NCI-H187 (cell line): ENCODE measurements at places on chromosomes 5 and 9.

- no peak for DNase-seq
Measured at GRCh38 chr5:96936431-96937320, 796 bp downstream of the LNPEP start.

GRCh38 chr5:131509801-131510200 is 125.2 kb downstream of the RAPGEF6 start:
- no peak for DNase-seq

GRCh38 chr5:130937046-130937445 is 228.0 kb downstream of the HINT1 start:
- no peak for DNase-seq

GRCh38 chr5:120446901-120447300 is 17.2 kb upstream of the PRR16 start:
- DNase-seq, result no peak

DNA sequence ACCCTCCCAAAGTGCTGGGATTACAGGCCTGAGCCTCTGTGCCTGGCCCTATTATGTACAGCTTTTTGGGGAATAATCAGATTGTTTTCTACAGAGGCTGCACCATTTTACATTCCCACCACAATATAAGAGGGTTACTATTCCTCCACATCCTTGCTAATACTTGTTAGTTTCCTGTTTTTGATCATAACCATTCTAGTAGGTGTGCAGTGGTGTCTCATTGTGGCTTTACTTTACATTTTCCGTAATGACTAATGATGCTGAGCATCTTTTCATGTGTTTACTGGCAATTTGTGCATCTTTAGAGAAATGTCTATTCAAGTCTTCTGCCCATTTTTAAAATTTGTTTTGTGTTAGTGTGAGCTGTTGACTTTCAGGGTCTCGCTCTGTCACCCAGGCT is 18.3 kb downstream of the PTPN3 start:
- DNase-seq, result no peak

GRCh38 chr5:61625137-61625561 is 293.1 kb downstream of the ZSWIM6 start:
- no peak for DNase-seq

DNA sequence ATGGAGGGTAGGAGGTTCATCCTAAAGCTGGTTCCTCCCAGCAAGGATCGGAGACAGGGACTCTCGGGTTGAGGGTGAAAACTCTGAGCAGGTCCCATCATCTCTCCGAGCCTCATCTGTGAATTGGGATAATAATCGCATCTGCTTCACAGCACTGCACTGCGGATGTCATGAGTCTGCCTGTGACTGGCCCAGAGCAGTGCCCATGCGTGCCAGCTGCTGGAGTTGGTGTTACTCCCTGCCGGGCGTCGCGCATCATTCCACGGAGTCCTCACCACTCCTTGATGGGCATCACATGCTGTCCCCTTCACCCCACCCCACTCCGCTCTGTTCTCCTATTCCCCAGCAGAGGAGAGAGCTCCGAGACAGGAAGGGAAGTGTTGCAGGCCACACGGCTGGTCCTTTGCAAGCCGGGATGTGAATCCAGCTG is 35.1 kb upstream of the ORM1 start:
- no peak for DNase-seq
